ENCODE measurements at places on chromosomes 11 and 22. TPM values are rescaled to one million over a fixed set of nuclear protein-coding genes. Genes with fewer than 3 reads are reported as not detected.

- DNase-seq = no peak
- peaks cover 10% of the 10 kb centered on the region for H3K27me3 ChIP-seq
- no peaks in the 10 kb centered on the region for H3K4me1 ChIP-seq
- no peak overlapping the region for H3K27ac ChIP-seq
Observed at GRCh38 chr11:19845626-19846025, 133.0 kb downstream of the NAV2 start.

DNA sequence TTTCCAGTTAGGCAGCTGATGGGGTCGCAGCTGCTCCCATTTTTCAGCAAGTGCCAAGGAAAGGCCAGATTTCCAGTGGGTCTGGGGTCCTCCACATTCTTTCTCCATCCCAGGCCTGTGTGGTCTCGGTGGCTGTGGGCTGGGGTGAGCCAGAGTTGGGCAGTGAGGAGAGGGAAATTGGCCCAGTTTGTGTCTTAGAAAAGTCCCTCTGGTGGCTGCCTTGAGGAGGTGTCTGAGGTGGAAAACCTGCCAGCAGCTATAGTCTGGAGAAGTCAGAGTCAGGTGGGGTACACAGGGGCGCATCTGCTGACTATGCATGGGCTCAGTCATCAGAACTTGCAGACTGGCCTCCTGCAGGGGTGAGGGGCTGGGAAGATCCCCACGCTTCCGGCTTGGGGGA is 30.5 kb downstream of the MRGPRD start:
- H3K27me3 ChIP-seq = no peaks in the 10 kb centered on the region
- H3K36me3 ChIP-seq = no peaks in the 10 kb centered on the region

- H3K4me1 ChIP-seq = peaks cover 59% of the 10 kb centered on the region
- no peaks in the 10 kb centered on the region for H3K27me3 ChIP-seq
- peaks cover 38% of the 10 kb centered on the region for H3K36me3 ChIP-seq
- peak overlapping the region; percentile 71 for H3K27ac ChIP-seq
- H3K4me3 ChIP-seq = peak overlapping the region; percentile 98
Observed at GRCh38 chr11:119055901-119056300, 1.1 kb downstream of the HYOU1 start.

DNA sequence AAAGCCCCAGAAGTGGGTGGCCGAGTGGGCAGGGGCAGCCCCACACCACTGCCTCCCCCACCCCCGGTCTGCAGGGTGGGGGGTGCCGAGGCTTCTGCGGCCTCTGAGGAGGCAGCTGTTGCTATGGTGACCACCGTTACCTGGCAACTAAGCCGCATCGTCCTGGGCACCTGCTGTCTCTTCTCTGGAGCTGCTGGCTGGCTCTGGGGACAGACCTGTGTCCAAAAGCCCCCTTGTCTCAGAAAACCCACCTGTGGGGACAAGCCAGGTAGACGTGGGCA is 79.9 kb upstream of the PRR5 start:
- no peaks in the 10 kb centered on the region for H3K27me3 ChIP-seq
- H3K36me3 ChIP-seq = no peaks in the 10 kb centered on the region
- no peak overlapping the region for H3K4me3 ChIP-seq
- H3K4me1 ChIP-seq = peaks cover 8% of the 10 kb centered on the region
- H3K27ac ChIP-seq = no peak overlapping the region
- peak; percentile 31 for DNase-seq

The C11orf65 gene
- 3.1 TPM for total RNA-seq

- H3K4me1 ChIP-seq = peaks cover 13% of the 10 kb centered on the region
- DNase-seq = peak; percentile 68
Observed at GRCh38 chr11:75582895-75583717, 21.1 kb downstream of the SERPINH1 start.

DNA sequence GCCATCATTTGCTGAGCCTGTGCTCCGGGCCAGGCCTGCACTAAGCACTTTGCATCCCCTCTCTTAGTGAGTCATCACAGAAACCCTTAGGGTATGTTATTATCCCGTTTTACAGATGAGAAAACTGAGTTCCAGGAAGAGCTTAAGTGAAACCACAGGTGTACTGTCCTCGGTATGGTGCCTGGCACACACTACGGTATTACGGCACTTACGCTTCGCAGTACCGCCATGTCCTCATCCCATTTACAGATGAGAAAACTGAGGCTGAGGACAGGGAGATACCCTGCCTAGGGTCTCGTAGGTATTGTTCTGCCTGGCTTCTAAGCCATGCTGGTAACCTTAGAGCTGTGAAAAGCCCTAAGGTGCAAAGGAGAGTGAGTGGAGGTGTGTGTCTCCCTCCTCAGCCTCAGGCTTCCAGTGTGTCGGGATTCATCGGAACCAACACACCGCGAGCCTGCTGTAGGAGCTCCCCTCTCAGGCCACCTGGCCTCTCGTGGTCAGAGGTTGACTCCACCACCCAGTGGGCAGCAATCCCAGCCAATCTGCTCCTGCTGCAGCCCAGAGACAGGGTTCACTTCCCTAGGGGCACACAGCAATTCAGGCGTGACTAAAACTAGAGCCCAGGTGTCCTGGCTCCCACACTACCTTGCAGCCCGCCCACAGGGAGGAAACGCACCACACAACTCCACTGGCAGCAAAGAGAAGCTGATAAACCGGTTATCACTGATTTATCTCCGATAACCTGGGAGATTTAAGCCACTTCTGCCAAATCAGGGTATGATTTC is 39.6 kb upstream of the HMOX1 start:
- H3K4me1 ChIP-seq = no peaks in the 10 kb centered on the region
- H3K27me3 ChIP-seq = no peaks in the 10 kb centered on the region
- no peak overlapping the region for H3K4me3 ChIP-seq

The MUC5AC gene
- not detected for total RNA-seq

GRCh38 chr11:25565846-25566245 is 766.1 kb upstream of the ANO3 start:
- no peak overlapping the region for H3K4me3 ChIP-seq
- no peaks in the 10 kb centered on the region for H3K36me3 ChIP-seq
- no peaks in the 10 kb centered on the region for H3K4me1 ChIP-seq
- H3K27me3 ChIP-seq = no peaks in the 10 kb centered on the region
- no peak for DNase-seq
- no peak overlapping the region for H3K27ac ChIP-seq

- H3K36me3 ChIP-seq = peaks cover 1% of the 10 kb centered on the region
- peak overlapping the region; percentile 84 for H3K4me3 ChIP-seq
- H3K27me3 ChIP-seq = no peaks in the 10 kb centered on the region
- DNase-seq = no peak
- H3K27ac ChIP-seq = peak overlapping the region; percentile 13
- H3K4me1 ChIP-seq = peaks cover 39% of the 10 kb centered on the region
Observed at GRCh38 chr22:37659066-37659896, 758 bp downstream of the PDXP start.

- no peak for DNase-seq
- H3K27ac ChIP-seq = no peak overlapping the region
- H3K27me3 ChIP-seq = no peaks in the 10 kb centered on the region
- H3K4me3 ChIP-seq = no peak overlapping the region
- peaks cover 13% of the 10 kb centered on the region for H3K4me1 ChIP-seq
- peaks cover 1% of the 10 kb centered on the region for H3K36me3 ChIP-seq
Observed at GRCh38 chr22:39839204-39839603, 54.4 kb downstream of the ENTHD1 start.

- no peak for DNase-seq
- peaks cover 2% of the 10 kb centered on the region for H3K36me3 ChIP-seq
- no peaks in the 10 kb centered on the region for H3K27me3 ChIP-seq
- H3K4me1 ChIP-seq = no peaks in the 10 kb centered on the region
Observed at GRCh38 chr11:112364962-112365481, 104.4 kb upstream of the PLET1 start.

The AMOTL1 gene
- 1.0 TPM for total RNA-seq

DNA sequence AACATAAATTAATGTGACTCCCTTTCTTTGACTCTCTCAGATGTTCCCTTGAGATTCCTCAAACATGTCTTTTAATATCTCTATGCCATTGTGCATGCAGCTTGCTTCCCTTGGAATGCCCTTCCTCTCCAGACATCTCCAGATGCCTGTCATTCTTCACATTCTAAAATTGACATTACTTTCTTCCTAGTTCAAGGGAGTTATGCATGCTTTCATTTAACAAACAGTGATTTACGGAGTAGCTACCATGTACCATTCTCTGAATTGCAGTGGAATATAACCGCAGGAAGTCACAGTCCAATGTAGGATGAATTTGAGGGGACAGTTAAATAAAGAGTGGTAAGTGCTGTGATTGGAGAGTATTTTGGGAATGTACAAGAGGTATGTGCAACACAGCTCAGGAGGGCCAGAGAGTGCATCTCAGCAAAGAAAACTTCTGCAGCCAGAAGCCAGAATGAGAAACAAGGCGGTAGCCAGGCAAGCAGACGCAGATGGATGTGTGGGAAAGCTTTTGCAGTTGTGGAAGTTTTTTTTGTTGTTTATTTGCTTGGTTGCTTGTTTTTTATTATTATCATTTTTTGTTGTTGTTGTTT is 18.7 kb downstream of the MMP10 start:
- no peaks in the 10 kb centered on the region for H3K36me3 ChIP-seq
- H3K27ac ChIP-seq = no peak overlapping the region
- H3K27me3 ChIP-seq = peaks cover 18% of the 10 kb centered on the region

All from activated naive CD4-positive, alpha-beta T cell treated with anti-CD3 and anti-CD28 coated beads for 36 hours (primary cell).